Cortex of kidney (tissue), 1 donor: ENCODE measurements at places on chromosomes 12 and 14.

DNA sequence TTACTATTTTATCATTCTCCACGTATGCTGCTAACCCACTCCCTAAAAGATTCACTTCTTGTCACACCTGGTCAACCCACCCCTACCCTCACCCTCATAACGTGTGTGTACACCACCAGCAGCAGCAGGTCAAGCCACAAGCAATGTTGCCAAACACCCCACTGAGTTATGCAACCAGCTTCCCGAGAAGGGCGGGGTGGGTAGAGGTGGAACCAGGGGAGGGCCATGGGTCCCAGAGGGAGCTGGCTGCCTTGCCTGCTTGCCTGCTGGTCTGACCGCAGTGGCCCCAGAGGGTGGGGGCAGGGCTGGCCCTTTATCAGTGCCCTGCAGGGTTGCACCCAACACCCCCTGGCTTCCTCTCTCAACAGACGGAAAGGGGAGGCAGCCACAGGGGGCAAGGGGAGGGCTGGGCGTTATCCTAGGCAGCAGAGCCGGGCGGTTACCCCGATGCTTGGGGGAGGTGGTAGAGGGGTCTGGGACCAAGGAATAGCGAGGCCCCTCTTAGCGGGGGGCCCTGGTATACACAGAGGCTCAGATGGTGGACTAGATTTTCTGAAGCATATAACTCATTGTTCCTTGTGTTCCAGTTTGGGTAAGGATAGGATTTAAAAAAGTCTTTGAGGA is 3.5 kb upstream of the NFE2 start:
- no peak for DNase-seq

- no peak for DNase-seq
These were observed 20.1 kb downstream of the PACS2 start for GRCh38 chr14:105334383-105335230.

- no peak for DNase-seq
These were observed 138.7 kb downstream of the C12orf75 start for GRCh38 chr12:105469211-105469610.

GRCh38 chr12:28035500-28035899 is 63.0 kb upstream of the PTHLH start:
- no peak for DNase-seq
